ENCODE measurements at places on chromosomes 6 and 20. TPM values are rescaled to one million over a fixed set of nuclear protein-coding genes. Genes with fewer than 3 reads are reported as not detected.

DNA sequence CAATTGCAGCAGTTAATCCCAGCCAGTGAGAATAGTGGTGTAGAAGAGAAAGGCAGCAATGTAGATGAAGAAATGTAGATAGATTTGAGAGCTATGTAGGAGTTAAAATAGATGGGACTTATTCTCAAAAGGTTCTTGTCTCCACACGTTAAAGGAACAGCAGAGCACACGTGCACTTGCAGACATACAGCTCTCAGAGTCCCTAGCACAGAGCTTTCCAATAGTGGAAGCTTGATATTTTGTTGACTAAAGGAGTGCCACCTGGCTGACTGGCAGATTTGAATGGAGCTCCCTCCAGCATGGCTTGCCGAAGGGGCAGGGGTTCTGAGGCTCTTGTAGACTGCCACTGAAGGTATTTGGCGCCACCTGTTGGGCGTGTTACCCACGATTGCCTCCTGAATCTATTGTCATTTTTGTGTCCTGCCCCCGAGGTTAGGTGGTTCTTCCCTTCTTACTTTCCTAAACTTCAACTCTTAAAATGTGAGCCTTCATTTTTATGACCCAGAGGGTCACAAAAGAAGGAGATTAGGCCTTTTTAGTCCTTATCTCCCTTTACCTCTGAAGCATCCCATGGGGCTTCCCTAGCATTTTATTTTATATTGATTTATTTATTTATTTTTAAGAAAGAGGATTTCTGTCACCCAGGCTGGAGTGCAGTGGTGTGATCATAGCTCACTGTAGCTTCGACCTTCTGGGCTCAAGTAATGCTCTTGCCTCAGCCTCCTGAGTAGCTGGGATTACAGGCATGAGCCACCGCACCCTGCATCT is 16.4 kb downstream of the BRD2 start:
- peak; percentile 97 for DNase-seq

GRCh38 chr20:25018841-25019240 is 26.3 kb upstream of the APMAP start:
- DNase-seq, result peak; percentile 7

Gene DEFB124
- not detected for total RNA-seq

GRCh38 chr20:12554426-12554825 is 454.3 kb upstream of the SPTLC3 start:
- no peak for DNase-seq

DNA sequence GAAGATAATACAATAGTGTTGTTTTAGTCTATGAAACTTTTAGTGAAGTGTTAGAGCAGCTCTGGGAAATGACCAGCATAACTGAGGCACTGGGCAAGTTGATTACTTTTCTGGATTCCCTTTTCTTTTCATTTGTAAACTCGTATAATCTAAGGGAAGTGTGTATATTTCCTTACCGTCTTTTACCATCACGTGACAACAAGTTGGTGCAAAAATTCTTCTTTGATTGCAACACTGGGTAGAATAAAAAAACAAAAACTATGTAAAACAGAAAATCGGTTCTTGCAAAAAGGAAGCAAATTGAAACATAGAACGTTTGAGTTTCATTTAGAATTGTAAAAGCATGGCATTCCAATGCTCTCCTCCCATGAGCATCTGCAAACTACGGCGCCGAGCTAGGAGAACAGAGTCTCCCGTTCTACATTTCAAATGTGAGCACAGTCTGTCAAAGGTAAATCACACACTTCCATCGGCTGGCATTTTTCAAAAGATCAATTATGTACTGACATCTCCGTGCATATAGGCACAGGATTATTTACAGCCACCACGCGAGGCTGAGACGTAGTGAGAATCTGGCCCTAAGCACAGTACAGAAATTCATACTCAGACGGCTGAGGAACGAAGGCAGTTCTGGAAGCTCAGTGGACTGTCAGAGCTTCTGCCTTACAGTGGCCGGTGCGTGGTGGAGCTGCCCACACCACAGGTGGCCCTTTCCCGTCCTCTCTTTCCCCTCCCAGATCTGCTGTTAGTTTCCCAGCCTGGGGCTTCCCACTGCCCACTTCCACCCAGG is 314.0 kb downstream of the BMP7 start:
- no peak for DNase-seq
